T47D (cell line): ENCODE measurements at places on chromosomes 7 and 10.
A peak's percentile ranks its signal among the peaks of the same experiment; 100 is the strongest.

DNA sequence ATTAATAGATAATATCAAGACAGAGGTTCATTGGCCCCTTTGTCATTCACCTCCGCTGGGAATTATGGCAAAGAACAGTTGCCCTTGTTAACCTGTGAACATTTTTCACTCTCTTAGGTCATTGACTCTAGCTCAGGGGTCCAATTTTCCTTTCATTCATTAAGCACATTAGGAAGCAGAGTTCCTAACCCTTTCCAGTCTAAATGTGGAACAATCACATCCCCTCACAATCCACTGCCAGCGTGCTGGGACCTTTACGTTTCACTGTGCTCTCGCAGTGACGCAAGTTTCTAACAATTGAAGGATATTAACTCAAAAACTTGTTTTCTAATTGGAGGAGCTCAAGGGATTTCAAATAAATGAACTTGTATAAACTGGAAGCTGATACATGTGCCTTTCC is 79.3 kb upstream of the MEOX2 start:
- no peak for DNase-seq

- DNase-seq: no peak
Observed at GRCh38 chr10:129192344-129193128, 274.5 kb upstream of the MGMT start.

- no peak for DNase-seq
Observed at GRCh38 chr10:79002336-79002735, 66.4 kb upstream of the ZMIZ1 start.

DNA sequence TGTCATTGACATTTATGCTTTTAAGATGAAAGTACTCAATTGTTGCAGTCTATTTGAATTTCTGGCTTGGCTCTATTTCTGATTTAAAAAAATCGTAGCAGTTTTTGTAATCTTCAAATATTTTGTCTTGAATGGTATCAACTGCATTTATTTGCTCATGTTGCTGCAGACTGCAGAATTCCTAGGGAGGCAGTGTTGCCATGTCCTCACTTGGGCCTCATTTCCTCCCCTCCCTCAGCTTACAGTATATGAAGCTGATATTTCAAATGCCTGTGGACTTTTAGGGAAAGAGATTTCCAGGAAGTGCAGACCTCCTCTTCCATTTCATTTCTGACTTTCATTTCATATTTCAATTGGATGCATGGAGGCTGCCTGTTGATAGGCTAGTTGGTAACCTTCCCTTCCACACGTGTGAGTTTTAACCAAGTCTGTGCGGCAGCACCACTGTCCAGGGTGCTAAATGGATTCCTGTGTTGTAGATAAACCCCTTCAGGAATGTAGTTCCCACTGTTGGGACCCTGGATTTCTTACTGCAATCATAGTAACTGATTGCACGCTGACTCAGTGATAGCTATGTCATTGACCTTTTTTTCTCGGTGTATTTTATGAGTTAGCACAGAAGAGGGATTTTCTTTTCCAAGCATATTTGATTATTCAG is 17.5 kb downstream of the VPS50 start:
- DNase-seq: no peak

GRCh38 chr7:24727154-24728120 is 29.8 kb downstream of the GSDME start:
- no peak for DNase-seq

DNA sequence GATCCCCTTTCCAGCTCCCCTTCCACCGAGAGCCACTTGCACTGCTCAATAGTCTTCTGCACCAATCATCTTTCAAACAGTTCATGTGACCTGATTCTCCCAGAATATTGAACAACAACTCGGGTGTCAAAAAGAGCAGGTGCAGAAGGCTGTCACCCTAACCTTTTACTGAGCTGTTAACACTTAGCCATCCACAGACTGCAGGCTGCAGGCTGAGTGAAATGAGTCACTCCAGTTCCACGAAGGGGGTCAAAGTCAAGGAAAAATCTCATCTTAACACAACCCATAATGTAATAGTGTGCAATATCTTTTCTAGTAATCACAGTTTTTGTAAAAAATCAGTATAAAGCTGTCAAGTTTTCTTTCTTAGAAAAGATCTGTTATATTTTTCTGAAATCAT is 63.1 kb downstream of the MTPAP start:
- DNase-seq: no peak

DNA sequence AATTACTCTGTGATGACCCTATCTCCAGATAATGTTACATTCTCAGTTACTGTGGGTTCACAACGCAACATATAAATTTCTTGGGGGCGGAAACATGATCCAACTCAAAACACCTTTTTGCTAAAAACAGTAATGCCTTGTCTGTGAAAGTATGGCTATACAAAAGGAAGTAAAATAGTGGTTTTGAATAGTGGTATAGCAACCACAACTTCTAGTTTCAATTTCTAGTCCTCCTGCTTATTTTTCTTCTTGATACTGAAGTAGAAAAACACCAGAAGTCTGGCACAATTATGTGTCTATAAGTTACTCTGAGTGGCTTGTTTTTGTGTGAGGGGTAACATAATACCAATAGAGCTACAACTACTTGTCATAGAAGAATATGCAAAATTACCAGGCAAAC is 21.5 kb upstream of the ZNF800 start:
- no peak for DNase-seq

DNA sequence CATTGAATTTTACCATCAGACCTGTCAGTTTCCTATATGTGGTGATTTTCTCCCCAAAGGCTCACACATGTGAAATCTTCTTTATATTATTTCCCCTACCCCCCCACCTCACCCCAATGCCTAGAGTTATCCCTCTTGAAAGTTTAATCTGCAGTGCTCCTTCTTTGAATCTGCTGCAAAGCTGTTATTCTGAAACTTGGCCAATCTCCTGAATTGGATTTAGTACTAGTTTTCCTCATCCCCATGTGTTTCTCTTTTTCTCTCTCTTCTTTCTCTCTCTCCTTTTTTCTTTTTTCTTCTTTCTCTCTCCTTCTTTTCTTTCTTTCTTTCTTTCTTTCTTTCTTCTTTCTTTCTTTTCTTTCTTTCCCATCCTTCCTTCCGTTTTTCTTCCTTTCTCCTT is 886.2 kb downstream of the TYW1 start:
- DNase-seq: no peak

DNA sequence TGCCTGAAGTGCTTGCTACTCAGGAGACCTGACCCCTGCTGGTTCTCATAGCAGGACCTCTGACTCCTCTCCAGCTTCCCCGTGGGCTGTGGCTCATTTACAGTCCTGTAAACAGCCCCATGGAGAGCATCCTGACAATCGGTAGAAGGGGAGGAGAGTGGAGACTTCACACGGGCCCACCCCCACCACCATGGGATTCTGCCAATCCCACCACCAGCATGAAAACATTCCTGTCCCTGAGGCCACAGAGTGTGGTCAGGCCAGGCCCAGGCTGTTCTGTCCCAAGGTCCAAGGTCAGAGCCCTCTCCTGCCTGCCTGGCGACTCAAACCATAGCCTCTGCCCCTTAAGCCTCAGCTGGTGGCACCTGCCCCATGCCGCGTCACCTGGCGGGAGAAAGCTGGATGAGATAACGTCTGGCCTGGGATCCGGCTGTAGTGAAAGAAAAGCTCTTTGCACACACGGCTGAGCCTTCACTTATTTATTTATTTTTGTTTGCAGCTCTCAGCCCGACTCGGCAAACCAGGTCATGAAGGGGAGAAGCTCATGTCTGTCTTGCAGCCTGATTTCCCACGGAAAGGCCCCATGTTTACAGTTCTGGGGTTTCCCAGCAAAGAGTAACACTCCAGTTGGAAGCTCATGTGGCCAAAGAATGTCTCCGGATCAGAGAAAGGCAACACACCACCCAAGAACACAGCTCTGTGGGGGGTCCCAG is 293.6 kb upstream of the ZMIZ1 start:
- no peak for DNase-seq

DNA sequence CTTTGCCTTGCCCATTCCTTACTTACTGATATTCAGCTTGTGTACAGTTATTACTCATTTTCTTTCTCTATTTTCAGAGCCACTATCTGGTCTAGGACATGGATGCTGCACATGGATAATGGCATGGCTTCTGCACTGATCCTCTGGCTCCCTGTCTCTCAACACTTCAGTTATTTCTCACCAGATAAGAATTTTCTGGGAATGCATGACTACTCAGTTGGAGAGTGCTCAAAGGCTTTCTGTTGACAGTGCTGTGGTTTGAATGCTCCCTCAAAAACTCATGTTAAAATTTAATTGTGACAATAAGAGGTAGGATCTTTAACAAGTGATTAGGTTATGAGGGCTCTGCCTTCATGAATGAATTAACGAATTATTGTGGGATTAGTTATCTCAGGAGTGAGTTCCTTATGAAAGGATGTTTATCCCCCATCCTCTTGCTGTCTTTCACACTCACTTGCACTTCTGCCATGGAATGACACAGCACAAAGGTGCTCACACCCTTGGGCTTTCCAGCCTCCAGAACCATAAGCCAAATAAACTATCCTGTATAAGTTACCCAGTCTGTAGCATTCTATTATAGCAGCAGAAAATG is 16.1 kb upstream of the PIK3CG start:
- DNase-seq: no peak

DNA sequence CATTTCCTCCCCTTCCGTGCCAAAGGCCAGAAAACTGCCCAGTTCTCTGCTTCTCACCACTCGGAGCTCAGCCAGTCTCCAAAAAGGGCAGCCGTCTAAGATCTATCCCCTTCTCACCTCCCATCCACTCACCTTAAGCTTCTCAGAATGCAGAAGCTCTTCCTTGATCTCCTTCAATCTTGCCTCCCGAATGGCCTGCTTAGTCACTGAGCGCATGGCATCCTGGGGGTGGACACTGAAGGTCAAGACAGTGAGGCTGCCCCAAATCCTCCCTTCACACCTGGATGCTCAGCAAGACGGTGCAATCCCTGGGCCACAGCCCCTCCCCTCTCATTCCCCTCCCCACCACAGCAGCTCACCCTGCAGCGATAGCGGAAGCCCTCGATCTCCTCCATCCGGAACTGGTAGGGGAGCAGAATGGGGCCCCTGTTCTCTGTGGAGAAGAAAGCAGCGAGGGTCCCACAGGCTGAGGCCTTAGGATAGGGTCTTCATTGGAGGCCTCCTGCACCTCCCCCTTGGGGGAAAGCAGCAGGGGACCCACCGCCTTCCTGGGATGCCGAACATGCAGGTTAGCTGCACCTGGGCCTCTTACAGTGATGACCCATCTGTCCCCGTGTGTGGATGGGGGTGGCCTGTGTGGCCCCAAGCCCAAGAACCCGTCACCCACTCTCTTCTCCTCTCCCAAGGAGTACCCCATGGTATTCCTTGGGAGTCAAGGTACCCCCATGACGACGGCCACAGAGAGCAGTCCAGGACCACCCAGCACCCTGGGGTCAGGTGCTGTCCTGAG is 4.7 kb downstream of the DDX56 start:
- DNase-seq: no peak

DNA sequence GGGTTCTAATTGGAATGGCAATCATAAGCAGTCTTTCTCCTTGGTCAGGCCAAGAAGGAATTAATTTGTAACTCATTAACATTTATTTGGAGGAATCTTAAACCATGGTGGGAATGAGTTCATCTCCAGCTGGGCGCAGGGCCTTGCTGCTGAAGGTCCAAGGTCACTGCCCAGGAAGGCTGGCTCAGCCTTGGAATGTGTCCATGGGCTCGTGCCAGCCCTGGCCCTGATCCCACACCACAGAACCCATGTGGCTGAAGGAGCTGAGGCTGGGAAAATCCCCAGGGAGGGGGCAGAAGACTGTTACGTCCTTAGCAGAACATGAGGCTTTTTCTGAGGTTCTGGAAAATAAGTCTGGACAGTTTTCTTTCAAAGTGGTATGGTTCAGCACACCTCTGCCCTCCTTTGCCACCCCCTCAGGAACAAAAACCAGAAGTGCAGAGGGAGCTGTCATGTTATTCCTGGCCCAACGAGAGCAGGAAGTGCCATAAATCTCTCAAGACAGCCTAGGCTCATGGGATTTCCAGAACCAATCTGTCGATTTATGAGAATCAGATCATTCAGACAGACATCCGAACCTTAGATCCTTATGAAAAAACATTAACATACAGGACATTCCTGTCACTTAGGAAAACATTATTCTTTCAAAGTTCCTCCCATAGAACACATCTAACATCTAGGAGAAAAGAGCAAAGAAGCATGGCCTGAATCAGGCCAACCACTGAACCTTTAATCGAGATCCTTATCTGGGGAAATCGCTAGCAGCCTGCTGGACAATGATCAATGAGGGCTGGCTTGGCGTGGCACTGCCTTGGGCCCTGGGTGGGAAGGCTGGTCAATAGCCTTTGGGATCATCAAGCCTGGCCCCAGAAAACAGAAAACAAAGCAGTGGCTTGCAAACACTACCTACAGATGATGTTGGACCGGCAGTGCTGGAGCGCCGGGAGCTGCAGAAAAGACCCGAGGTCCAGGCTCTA is 134.3 kb downstream of the TAX1BP1 start:
- DNase-seq: peak; percentile 37

DNA sequence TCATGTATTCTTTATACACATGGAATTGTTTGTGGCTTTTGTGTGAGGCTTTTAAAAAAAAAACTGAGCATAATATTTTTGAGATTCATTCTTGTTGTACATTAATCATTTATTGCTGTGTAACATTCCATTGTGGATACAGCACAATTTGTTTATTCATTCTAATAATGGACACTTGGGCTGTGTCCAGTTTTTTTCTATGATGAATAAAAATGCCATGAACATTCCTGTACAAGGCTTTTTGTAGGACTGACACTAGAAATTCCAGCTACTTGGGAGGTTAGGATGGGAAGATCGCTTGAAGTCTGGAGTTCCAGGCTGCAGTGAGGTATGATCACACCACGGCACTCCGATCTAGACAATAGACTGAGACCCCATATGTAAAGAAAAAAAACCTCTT is 254.3 kb upstream of the CACNA2D1 start:
- no peak for DNase-seq

- DNase-seq: no peak
Observed at GRCh38 chr10:75972491-75973276, 541.3 kb downstream of the LRMDA start.

DNA sequence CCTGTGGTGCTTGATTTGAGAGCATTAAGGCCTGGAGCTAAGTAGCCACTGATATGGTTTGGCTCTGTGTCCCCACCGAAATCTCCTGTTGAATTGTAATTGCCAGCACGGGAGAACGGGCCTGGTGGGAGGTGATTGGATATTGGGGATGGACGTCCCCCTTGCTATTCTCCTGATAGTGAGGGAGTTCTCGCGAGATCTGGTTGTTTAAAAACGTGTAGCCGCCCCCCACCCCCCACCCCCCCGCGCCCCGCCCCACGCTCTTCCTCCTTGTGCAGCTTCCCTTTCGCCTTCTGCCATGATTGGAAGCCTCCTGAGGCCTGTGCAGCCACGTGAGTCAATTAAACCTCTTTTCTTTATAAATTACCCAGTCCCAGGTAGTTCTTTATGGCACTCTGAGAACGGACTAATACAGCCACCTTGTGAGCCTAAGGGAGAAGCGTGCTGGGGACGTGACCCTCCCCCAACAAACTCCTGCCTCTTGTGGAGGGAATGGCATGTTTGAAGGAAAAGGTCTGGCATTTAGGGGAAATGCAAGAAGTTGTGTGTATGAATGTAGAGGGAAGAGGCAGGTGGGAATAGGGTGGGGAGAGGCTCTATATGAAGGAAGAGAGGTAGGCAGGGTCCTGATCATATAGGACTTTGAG is 118.0 kb upstream of the KMT2C start:
- DNase-seq: peak; percentile 25

GRCh38 chr10:101310529-101311184 is 43.3 kb upstream of the BTRC start:
- DNase-seq: peak; percentile 49

- DNase-seq: no peak
Observed at GRCh38 chr7:127758105-127758504, 106.1 kb downstream of the SND1 start.

GRCh38 chr10:370449-370825 is 235.2 kb downstream of the ZMYND11 start:
- DNase-seq: peak; percentile 48
